Non-pigmented ciliary epithelial cell (primary cell): ENCODE measurements at places on chromosomes 1 and 21.

- DNase-seq = no peak
Measured at GRCh38 chr1:61887931-61888564, 145.8 kb downstream of the PATJ start.

DNA sequence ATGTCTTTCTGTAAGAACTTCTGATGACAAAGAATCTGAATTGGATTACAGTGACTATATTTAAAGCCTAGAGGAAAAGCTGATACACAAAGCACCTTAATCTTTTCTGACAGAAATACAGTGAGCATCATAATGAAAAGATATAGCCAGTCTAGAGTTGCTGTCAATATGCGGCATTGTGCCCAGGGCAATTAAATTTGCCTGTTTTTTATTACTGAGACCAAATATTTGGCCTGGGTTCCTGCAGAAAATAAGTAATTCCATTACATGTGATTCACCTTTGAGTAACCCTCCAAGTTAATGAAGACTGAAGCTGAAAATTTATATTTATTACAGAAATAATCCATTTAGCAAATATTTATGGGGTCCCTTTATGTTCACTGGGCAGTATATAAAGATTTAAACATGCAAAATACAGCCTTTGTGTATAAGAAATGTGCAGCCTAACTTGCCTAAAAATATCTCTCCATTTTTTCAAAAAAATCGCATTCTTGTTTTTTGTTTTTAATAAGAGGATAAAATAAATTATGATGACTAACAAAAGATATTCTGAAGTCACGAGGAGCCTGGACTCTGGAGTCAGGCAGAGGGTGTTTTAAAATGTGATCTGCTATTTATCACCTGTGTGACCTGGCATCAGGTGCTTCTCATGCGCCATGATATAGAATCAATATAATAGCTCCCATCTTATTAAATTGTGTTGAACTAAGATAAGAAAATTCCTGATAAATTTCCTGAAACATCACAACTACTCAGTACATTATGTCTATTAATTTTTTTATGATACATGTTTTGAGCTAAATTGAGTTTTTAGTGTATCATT lies 83.6 kb downstream of the SGIP1 start:
- DNase-seq = no peak

DNA sequence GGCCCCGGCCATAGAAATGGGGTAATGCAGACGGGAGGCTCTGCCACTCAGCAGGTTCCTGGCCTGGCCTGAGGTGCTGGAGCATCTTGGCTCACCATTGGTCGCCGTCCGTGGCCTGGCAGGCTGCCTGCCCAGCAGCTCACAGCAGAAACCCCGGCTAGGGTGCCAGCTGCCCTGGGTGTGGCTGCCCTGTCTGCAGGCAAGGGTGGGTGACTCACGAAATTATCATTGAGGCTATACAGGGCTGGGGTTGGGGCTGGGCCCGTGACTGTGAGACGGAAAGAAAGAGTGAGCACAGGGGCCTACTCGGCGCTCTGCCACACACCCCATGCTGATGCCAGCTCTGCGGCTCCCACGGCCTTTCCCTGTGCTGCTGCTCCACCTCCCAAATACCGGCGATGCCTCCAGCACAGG lies 8.0 kb upstream of the PKP1 start:
- DNase-seq = no peak

GRCh38 chr1:158255656-158256055 lies 1.4 kb downstream of the CD1A start:
- no peak for DNase-seq
